HS-27A (cell line): ENCODE measurements at places on chromosomes 11 and 22.

DNA sequence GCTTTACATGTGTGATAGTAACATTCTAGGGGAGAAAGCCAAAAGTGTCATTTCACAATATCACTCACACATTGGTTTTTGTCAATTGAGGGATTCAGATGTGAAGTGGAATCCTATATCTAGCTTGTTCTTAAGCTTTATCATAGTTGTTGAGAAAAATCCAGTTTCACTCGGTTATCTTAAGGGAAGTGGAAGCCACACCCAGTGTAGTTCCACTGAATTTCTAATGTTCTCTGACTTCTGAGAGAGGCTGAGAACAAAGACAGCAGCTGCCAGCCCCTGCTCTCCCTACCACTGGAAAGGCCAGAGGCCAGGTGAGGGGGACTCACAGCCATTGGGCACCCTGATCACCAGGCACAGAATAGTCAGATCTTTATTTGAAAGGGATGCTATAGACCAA lies 53.7 kb downstream of the THAP12 start:
- DNase-seq: no peak

GRCh38 chr11:45906965-45907611 lies at the start of gene FREY1:
Gene FREY1, minus strand, starts transcription at chr11:45907271. Its CDS starts 26 bp downstream, at chr11:45907245.
- no peak for DNase-seq

- DNase-seq: no peak
Observed at GRCh38 chr11:2578929-2579270, 120.9 kb downstream of the KCNQ1OT1 start.

DNA sequence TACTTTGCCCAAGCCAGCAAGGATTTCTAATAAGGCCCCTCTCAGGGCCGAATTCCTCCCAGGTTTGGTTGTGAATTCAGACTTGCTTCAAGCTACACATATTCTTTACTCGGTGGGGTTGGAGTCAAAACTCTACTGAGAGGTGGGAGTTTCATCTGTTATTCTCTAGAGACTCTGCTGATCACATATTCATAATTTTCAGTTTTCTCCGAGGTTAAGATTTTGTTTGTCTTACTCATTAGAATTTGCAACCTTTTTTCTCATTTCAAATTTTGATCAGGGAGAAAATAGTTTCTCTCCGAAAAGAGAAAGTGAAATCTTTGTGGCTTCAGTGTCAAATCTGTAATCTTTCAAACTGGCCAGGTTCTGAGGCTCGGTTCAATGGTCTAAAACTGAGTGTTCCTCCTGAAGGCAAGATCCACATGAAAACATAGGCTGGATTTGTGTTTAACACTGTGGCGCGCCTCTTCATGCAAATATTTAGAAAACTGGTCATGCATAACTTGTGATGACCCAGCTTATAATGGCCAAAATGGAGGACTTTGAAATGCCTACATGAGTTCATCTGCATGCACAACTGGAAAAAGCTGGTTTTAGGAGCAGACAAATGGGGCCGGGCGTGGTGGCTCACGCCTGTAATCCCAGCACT lies 21.5 kb upstream of the GSTP1 start:
- DNase-seq: no peak

DNA sequence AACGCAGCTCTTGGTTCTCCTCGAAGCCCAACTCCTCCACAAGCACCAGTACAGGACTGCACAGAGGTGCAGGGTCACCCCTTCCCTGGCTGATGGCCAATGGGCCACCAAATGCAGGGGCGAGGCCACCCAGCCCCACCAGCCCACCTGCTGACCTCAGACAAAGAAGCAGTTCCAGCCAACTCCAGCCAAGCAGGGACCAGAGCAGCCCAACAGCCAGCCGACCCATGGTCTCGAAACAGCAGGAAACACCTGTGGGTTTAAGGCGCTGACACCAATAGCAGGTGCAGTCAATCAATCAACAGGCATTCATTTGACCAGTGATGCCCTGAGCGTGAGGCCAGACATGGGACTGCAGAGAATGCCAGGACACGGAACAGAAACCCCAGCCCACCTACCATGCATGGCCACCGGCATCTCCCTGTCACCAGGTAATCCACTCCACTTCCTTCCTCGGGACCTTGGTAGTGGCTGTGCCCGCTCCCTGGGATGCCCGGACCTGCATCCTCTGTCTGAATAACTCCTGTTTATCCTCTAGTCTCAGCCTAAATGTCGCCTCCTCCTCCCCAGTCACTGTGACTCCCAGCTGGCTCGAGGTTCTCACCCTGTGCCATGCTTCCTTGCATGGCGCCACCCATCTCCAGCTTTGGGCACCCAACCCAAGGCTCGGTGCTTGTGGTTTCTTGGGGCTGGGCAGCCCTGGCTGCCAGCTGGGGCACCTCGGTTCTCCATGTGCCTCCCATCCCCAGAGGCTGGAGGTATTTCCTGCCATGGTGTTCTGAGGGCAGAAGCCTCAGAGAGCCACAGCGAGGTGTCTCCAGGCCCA lies 1475.4 kb downstream of the BRD1 start:
- no peak for DNase-seq

GRCh38 chr22:26692215-26692614 lies 34.8 kb downstream of the MIAT start:
- no peak for DNase-seq

GRCh38 chr11:62909107-62909894 lies 11.9 kb downstream of the CHRM1 start:
- DNase-seq: no peak

GRCh38 chr11:61602775-61603569 lies 22.1 kb upstream of the SYT7 start:
- peak; percentile 62 for DNase-seq
